ENCODE measurements at places on chromosomes 12 and 14.
A peak's percentile ranks its signal among the peaks of the same experiment; 100 is the strongest.

GRCh38 chr12:10943167-10943566, 4.1 kb upstream of the TAS2R14 start:
- no peak for DNase-seq

DNA sequence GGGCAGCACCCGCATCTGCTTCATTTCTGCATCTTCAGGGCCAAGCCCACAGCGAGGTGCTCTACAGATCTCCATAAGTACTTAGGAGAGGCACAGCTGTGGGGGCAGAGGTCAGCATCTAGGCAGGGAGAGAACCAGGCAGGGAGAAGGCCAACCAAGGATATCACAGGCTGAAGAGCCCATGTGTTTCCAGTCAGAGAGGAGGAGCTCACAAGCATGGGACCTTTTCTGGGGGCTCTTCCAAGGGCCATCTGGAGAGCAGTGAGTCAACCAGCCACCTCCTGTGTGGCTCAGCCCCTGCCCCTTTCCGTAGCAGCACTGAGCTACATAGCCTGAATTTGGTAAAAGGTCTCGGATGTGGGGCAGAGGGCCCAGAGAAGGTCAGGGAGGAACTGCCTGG, 78.5 kb downstream of the ARL6IP4 start:
- DNase-seq = no peak

DNA sequence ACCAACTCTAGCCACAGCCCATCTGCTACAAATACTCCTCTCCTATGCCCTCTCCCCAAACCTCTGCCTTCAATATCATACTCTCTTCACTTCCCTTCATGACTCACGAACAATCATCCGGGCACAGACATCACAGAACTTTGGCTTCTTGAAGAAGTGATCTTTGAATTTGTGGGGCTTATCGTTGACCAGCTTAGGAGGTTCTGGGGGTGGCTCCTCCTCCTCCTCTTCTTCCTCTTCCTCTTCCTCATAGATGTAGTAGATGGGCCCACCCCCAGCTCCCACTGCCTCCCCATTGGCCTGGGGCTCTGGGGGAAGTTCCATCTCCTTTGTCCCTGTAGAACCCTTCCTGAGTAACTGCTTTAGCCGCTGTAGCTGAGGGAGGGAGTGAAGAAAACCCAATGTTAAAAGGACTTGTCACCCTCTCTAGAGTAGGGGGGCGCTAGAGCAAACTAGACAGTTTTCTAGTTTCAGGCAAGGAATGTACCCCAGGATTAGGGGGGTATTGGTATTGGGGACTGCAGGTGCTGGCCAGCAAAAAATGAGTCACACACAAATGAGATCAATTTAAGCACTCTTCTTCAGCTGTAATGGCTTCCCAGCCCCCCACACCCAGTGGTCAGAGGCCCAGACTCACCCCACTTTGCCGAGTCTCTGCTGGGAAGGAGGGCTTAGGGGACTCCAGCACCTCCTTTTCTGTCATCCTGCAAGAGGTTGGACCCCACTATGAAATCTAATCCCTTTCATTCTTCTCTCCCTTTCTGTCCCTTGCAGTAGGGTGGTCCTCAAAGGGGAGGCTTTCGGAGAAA, 1.8 kb downstream of the STAC3 start:
- no peak for DNase-seq

DNA sequence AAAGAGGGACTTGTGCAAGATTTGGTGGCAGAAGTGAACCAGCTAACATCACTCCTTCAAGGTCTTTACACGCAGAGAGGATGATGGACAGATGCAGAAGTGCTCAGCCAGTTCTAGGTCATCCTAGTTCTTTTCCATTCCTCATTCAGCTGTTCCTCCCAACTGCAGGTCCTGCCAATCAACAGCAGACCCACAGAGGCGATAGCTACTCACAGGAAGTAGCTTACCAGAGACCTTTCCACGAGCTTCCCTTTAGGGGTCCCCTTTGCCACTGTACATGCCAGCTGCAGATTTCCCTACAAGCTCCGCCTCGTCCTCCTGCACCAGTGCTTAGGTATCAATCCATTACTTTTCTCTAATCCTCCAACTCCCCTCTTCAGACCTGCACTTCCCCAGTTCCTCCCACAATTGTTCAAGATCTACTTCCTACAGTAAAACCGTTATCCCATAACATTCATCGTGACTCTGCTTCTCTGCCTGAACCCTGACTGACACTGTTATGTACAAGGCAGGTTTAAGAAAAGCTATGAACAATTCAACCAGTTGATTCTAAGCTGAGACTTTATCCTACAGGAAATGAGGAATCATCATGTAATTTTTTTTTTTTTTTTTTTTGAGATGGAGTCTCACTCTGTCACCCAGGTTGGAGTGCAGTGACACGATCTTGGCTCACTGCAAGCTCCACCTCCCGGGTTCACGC, 22.5 kb downstream of the RECQL start:
- DNase-seq = no peak

- DNase-seq = no peak
These were observed 154.0 kb upstream of the NUDT4 start for GRCh38 chr12:93223440-93224426.

GRCh38 chr14:65941091-65941490, 528.6 kb downstream of the FUT8 start:
- DNase-seq = no peak

DNA sequence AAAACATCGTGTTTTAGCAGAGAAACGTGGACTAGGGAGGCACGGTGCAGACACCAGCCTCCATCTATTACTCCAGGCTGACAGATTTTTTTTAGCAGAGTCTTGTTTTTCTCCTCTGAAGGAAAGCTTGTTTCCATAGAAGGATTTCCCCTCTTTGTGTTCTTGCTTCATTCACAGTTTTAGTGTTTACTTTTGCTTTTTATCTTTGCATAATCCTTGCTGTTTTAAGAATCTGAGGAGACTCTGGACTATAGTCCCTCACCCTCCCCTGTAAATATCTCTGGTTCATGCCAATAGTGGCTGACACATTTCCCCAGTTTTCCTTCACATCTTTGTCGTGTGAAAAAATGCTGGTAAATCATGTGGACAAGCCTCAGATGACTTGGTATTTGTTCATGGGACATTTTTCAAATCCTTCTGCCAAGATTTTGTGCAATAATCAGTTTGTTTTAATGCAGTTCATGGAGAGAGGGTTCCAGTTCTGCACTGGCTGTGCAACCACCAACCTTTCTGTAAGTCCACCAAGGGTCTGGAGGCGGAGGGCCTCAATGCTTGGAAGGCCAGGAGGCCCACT, 39.9 kb upstream of the TMCC3 start:
- DNase-seq = no peak

GRCh38 chr12:58918469-58918844, 1.8 kb downstream of the LRIG3 start:
- no peak for DNase-seq

GRCh38 chr12:93245543-93245942, 132.2 kb upstream of the NUDT4 start:
- DNase-seq = no peak

DNA sequence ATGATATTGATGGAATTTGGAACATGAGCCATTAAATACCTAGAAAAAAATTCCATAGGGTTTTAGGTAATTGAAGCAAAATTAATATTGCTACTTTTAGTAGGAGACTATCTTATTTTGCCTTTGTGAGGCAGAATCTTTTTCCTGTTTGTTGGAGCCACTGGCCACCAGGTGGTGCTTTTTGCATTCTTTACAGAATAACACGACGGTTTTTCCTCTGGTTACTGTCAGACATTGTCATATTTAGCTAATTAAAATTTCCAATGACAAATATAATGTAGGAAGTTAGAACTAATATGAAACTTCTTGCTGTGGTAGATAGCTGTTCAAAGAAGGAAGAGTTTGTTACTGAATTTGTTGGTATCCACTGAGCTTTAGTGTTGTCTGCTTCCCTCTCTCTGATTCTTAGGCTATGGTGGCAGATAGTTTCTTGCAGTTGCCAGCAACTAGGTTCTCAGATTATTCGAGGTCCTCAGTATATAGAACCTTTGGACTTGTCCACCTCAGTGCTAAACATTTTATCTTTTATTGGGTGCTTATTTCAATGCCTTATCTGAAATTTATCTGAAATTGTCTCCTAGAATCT, 25.7 kb downstream of the RAB21 start:
- DNase-seq = peak; percentile 14

- DNase-seq = no peak
These were observed 142.4 kb downstream of the ITPR2 start for GRCh38 chr12:26690601-26691000.

GRCh38 chr12:122306407-122306806, 40.1 kb upstream of the VPS33A start:
- DNase-seq = no peak

DNA sequence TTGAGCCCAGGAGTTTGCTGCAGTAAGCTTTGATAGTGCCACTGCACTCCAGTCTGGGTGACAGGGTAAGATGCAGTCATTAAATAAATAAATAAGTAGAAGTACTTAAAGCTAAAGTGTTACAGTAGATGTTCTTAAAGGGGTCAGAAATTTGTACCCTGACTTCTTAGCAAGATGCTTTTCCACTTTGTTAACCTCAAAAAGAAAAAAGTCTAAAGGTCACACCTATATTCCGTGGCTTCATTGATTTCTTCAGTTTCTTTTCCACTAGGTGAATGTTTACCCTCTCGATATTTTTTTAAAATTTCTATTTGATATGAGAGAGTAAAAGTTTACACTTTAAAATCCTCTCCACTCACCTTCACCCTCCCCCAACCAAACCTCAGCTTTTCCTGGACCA, 64.3 kb upstream of the PLEKHA5 start:
- no peak for DNase-seq

DNA sequence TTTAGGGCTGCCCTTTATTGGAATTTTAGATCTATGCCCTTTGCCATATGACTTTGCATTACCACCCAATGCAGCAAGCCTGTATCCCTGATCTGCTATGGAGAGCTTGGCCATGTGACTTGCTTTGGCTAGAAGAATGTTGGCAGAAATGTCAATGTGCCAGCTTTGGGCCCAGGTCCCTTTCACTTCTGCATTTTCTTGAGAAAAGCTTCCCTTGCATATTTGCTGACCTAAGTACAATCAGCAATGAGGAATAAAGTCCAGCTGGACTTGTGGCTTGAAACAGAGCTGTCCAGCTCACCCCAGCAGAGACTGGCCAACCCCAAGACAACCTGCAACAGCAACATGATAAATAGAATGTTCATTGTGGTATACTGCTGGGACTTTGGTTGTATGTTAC, 135.9 kb downstream of the PAH start:
- DNase-seq = no peak

DNA sequence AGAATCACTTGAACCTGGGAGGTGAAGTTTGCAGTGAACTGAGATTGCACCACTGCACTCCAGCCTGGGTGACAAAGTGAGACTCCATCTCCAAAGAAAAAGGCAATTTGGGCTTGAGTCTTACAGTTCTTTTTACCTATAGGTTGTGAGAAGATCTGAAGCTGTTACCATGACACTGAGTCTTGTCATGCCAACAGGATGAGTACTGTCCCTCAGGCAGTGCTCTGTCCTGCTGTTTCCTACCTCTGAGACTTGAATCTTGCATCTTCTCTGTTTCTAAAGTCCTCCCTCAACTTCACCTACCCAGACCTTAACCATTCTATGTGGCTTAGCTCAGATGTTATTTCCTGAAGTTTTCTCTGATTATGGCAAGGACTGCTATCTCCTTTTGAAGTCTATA, 400.8 kb upstream of the PRICKLE1 start:
- DNase-seq = no peak
